ENCODE measurements at places on chromosomes 1 and 21. TPM values are rescaled to one million over a fixed set of nuclear protein-coding genes. Genes with fewer than 3 reads are reported as not detected.
A peak's percentile ranks its signal among the peaks of the same experiment; 100 is the strongest.

DNA sequence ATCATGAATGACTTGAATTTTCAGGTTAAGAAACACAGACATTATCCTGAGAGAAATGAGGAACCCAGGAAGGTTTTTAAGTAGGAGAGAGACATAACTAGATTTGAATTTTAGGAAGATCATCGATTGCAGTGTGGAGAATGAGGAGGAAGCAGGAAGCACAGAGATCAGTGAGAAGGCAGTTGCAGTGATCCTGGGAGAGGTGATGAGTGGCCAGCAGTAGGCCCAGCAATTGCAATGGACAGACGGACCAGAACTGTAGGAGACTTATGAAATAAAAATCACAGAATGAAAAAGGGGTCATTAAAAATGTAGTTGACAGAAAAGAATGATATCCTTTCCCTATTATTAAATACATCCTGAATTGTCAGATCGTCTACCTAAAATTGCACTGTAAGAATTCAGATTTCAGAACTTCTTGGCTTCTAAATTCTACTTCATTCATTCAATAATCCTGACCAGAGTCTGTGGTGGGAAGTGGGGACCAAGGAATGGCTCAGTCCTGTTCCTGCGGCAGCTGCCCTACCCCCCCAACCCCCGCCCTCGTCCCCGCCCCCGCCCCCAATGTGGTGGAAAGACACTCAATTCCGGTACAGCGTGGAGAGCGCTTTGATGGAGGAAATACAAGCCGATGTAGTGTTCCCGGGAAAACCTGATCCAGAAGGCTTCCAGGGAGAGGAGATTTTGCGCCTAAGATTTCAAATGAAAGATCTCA lies 35.1 kb downstream of the SLC2A1 start:
- H3K4me3 ChIP-seq, result peak overlapping the region; percentile 83
- peaks cover 35% of the 10 kb centered on the region for H3K4me1 ChIP-seq
- no peak for DNase-seq
- peaks cover 28% of the 10 kb centered on the region for H3K36me3 ChIP-seq
- H3K27ac ChIP-seq, result peak overlapping the region; percentile 87

GRCh38 chr1:153428791-153429190 lies 12.5 kb downstream of the S100A7A start:
- H3K27me3 ChIP-seq, result peaks cover 3% of the 10 kb centered on the region
- no peaks in the 10 kb centered on the region for H3K36me3 ChIP-seq
- no peak overlapping the region for H3K4me3 ChIP-seq
- no peak overlapping the region for H3K27ac ChIP-seq

- peaks cover 51% of the 10 kb centered on the region for H3K27me3 ChIP-seq
- DNase-seq, result peak; percentile 54
- H3K4me1 ChIP-seq, result peaks cover 1% of the 10 kb centered on the region
- H3K27ac ChIP-seq, result no peak overlapping the region
- no peaks in the 10 kb centered on the region for H3K36me3 ChIP-seq
Measured at GRCh38 chr1:112509005-112509659, 367 bp downstream of the WNT2B start.

TRIM17 gene
- total RNA-seq, result 4.3 TPM

DNA sequence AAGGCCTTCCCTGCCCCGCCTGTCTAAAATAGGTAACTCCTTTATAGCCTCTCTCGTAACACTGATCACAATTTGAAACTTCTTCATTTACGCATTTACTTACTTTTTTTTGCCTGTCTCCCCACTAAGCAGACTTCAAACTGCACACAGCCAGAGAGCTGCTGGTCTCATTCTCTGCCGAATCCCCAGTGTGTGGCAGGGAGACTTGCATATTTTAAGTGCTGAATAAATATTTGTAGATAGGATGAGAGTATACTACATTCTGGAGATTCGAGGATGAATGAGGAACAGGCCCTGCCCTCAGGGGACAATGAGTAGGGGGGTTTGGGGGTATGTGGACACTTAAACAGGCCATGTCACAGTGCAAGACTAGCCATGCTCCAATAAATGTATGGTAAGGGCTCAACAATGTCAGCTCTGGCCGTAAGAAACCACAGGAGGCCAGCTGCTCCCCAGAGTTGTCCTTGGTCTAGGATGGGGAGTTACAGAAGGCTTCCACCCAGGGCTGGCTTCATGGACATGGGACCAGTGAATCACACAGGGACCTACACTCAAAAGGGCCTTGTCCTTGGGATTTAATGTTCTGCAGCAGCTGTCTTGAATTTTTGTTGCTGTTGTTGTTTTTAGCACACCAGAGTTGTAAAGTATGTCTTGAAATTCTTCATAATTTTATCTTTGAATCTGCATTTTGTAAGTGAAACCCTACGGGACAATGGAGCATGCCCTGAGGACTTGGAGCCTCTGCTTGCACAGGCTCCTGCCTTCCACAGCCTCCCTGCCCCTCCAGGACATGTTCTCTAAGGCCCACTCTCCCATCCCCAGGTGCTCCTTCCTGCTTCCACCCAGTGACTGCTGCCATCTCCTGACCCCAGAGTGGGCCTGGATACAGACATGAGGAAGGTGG lies 8.5 kb downstream of the DIO1 start:
- H3K27ac ChIP-seq, result peak overlapping the region; percentile 38
- H3K4me1 ChIP-seq, result peaks cover 10% of the 10 kb centered on the region
- H3K4me3 ChIP-seq, result no peak overlapping the region
- no peak for DNase-seq
- H3K36me3 ChIP-seq, result peaks cover 2% of the 10 kb centered on the region
- no peaks in the 10 kb centered on the region for H3K27me3 ChIP-seq

DNA sequence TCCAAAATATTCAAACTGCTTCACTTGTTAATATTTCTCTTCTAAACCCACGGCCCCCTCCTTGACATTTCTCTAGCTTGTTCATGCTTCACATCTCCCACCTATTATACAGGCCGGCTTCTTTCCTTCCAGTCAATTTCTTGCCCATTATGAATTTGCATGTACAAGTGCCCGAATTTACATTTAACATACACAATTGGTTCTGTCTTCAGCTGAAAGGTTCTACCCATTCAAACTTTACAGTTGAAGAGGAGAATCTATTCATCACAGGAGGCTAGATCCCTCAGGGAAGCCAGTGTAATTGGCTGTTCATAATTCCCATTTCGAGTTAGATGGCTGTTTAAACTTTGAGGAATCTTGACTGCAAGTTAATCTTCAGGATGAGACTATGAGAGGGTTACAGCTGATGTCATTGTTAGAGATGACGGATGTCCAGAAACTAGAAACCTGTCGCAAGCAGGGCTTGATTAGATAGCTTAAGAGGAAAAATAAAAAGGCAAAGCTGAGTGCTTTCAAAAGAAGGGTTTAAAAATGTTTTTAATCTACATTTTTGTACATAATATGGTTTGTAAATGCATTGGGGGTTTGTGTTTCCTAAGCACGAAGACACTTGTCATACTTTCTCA lies 157.0 kb downstream of the ADSS2 start:
- no peaks in the 10 kb centered on the region for H3K36me3 ChIP-seq
- H3K27ac ChIP-seq, result no peak overlapping the region
- H3K4me3 ChIP-seq, result no peak overlapping the region
- H3K27me3 ChIP-seq, result peaks cover 4% of the 10 kb centered on the region
- DNase-seq, result no peak

DNA sequence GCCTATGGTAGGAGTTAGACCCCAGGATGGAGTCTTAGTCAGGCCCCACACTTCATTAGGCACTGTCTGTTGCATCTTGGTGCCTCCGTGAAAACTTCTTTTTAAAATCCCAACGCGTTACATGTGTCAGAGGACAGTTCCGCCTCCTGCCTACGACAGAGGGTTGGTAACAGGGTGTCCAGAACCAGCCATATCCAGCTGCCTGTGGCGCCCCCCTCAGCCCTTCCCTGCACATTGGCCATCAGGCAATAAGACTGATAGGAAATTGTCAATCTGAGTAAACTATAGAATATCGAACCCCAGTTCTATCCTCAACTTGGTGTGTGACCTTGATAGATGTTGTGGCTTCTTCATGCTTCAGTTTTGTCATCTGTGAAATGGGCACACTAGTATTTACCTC lies 108.6 kb upstream of the CSF3R start:
- no peaks in the 10 kb centered on the region for H3K36me3 ChIP-seq
- peaks cover 2% of the 10 kb centered on the region for H3K4me1 ChIP-seq
- H3K4me3 ChIP-seq, result no peak overlapping the region
- DNase-seq, result no peak
- no peak overlapping the region for H3K27ac ChIP-seq

DNA sequence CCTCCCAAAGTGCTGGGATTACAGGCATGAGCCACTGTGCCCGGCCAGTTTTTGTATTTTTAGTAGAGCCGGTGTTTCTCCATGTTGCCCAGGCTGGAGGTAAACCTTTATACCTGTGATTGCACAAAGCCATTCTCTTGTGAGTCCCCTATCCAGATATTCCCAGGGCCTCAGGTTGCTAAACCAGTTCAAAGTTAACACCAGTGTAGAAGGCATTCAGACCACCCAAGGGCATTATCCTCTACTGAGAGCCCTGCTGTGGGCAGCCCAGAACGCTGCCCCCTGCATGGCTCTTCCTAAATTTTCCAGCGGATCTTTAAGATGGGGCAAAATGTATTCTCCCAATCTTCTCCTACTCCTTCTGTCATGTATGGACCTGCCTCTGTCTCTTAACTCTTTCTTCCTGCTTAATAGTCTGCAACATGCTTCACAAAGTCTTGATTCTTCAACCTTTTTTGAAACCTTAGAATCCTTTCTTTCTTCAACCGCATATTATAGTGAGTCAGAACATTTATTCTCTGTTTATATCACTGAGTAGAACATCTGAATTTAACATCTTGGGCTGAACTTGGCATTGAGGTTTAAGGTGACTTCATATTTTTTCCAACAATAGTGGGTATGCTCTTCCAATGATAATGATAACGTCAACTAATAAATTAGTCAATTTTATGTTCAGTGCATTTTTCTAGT lies 36.0 kb downstream of the UBE4B start:
- no peaks in the 10 kb centered on the region for H3K36me3 ChIP-seq
- peaks cover 13% of the 10 kb centered on the region for H3K4me1 ChIP-seq
- H3K27me3 ChIP-seq, result no peaks in the 10 kb centered on the region
- DNase-seq, result no peak
- no peak overlapping the region for H3K4me3 ChIP-seq

CFHR5 gene
- not detected for total RNA-seq

DNA sequence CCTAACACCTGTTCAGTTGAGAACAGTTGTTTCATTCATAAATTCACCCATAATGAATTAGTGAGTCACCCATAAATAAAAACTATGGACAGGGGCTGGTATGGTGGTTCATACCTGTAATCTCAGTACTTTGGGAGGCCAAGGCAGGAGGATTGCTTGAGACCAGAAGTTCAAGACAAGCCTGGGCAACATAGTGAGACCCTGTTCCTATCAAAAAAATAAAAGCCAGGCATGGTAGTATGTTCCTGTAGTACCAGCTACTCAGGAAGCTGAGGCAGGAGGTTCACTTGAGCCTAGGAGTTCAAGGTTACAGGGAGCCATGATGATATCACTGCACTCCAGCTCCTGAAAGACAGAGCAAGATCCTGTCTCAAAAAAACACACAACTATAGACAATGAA lies 79.0 kb downstream of the GTF2B start:
- no peak overlapping the region for H3K4me3 ChIP-seq
- H3K27me3 ChIP-seq, result no peaks in the 10 kb centered on the region
- H3K4me1 ChIP-seq, result peaks cover 4% of the 10 kb centered on the region
- no peak overlapping the region for H3K27ac ChIP-seq

DNA sequence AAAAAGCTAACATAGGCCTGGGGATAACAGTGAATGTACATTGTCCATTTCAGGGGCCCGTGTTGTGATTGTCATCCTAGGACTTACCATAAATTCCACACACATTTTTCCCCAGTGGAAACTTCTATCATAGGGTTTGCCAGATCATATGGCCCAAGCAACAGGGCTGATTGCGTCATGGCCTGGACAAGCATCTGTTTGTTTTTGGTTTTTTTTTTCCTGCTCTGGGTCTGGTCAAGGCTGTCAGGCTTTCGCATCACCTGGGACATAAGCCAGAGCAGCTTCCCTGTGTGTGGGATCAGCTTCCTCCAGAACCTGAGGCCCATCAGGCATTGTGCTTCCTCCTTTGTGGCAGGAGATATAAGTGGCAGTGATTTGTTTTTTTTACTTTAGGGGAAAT lies 598.5 kb upstream of the USP24 start:
- DNase-seq, result no peak
- no peak overlapping the region for H3K4me3 ChIP-seq
- peaks cover 4% of the 10 kb centered on the region for H3K4me1 ChIP-seq

ICOSLG gene
- 1.5 TPM for total RNA-seq
